Vagina (tissue), 2 donors: ENCODE measurements at places on chromosomes 12 and 14. TPM values are rescaled to one million over a fixed set of nuclear protein-coding genes. Genes with fewer than 3 reads are reported as not detected.

Gene MYF6
- not detected for total RNA-seq

Gene AICDA
- not detected for total RNA-seq

Gene DEPDC4
- total RNA-seq = not detected

- DNase-seq = no peak
These were observed 227.2 kb downstream of the DACT1 start for GRCh38 chr14:58864751-58865513.

DNA sequence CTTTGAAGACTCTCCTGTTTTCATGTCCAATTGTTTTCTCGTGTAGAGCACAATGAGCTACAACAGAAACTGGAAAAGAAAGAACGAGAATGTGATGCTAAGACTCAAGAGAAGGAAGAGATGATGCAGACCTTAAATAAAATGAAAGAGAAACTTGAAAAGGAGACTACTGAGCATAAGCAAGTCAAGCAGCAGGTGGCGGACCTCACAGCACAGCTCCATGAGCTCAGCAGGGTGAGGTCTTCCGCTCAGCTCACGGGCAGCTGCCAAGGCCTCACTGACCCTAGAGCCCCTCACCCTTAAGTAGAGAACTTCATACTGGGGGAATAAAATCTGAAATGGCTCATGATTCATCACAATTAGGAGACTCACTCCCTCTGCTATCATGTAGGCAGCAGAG is 134.7 kb downstream of the GPR135 start:
- no peak for DNase-seq

- no peak for DNase-seq
These were observed 144.7 kb downstream of the GPHN start for GRCh38 chr14:66652525-66653106.

DNA sequence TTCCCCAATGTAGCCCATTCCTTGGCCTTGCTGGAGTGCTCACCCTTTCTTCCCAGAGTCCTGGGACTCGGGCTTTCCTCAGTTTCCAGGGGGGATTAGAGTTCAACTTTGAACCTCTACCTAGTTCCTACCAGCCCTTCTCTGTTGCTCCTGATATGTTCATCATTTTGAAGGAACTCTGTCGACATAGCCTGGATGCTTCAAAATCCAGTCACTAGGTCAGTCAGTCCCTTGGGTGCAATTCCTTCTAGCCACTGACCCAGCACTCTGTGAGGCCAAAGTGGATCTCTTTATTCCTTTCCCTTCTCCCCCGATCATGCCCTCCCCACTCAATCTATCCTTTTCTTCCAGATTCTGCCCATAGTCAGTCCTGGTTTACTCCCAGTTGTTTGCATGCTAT is 72.3 kb upstream of the TMCC3 start:
- peak; percentile 22 for DNase-seq

DNA sequence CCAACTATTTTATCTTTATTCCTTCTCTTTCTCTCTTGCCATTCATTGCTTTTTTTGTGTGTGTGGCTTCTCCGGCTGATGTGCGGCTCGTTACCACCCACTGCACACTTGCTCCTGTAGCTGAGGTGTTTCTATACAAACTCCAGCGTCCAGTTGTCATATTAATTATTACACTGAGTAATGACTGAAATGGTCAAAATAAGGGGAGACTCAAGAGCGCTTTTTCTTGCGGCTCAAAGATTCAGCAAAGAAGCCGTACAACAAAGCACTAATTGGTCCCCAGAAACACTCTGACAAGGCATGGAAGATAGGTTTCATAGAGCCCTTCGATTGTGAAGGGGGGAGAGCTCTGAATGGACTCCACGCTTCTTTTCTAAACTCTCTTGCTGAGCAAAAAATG is 5.6 kb upstream of the ASCL1 start:
- DNase-seq = no peak

GRCh38 chr12:14773685-14774073 is 29.6 kb downstream of the WBP11 start:
- no peak for DNase-seq

Gene TBX3
- total RNA-seq = 57.0 TPM

- DNase-seq = no peak
These were observed 512 bp downstream of the POU6F1 start for GRCh38 chr12:51217133-51217967.

DNA sequence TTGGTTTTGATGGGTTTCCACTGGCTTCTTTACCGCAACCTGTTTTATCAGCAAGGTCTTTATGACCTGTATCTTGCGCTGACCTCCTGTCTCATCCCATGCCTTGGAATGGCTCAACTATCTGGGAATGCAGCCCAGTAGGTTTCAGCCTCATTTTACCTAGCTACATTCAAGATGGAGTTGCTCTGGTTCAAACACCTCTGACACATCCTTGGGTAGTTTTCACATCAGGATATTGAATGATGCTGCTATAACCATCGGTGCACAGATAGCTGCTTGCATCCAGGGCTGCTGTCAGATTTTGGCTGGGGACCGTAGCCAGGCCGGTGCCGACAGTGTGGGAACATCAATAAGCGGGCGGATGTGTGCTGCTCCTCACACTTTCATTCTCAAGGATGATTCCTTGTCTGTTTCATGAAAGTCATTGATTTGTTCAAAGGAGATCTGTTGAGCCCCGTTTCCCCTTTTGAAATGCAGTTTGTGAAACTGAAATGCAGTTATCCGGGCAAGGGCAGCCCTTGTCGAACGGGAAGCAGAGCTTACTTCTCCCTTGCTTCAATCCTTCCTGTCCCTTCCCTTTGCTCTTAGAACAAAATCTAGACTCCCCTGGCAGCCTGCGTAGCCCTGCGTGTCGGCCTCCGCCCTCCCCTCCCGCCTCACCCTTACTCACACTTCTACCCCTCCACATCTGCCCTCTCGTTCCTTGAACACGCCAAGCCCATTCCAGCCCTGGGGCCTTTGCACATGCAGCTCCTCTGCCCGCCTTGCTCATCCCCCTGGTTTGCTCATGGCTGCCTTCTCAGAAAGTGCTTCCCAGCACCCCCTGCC is 49.2 kb upstream of the NCOR2 start:
- DNase-seq = no peak

Gene ENDOU
- total RNA-seq = 21.4 TPM

- no peak for DNase-seq
These were observed 1140.0 kb downstream of the TMEM121 start for GRCh38 chr14:106666341-106666740.

Gene TAC3
- total RNA-seq = not detected

GRCh38 chr14:68157971-68158371 is 338.4 kb downstream of the RAD51B start:
- no peak for DNase-seq

GRCh38 chr12:90938451-90938850 is 16.5 kb downstream of the CCER1 start:
- DNase-seq = no peak

DNA sequence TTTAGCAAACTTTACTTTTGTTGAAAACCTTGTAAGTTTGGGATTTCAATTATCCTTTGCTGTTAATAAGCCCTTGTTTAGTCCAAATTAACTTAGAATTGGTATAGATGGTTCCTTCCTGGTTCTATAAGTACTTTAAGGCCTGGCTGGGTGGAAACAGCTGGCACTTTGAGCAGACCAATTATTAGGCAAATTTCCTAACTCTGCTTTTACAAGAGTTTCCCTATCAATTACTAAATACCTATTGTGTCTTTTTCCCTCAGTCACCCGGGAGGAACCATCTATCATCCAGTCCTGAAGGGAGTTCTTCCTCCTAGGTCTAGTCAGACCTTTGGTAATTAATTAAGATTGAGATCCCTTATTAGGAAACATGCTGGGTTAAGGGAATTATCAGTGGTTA is 138.0 kb downstream of the SLC38A6 start:
- no peak for DNase-seq

DNA sequence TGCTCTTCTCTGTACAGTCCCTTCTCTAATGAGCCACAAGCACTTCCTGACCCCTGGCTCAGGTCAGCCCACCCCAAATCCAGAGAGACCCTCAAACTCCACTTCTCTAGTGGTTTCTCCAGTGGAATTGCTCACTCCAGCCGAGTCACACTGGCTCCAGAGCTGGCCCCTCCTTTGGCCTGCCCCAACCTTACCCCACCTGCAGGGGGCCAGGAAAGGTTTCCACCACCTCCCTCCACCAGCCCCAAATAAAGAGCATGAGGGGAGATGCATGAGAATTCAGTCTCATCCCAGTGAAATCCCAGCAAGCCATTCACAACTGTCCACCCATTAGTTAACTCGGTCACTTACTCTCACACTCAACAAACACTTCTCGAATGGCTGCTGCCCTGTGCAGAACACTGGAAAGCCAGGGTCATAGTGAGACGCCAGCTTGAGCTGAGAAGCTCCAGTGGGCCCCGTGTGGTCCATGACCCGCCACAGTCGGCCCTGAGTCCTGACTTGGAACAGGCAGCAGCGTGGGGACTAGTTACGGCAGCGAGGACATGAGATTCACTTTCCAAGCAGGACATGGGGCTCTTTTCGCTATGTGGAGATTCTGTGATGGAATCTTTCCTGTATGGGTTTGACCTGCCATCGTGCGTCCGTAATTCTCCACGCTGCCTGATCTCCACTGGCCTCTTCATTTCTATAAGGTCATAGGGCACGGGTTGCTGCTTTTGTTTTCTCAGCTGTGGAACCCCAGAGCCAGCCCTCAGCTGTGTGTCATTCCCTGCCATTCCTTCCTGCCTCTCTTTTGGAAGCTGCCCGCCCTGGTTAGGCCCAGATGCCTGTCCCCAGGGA is 44.2 kb downstream of the SLC6A12 start:
- no peak for DNase-seq

DNA sequence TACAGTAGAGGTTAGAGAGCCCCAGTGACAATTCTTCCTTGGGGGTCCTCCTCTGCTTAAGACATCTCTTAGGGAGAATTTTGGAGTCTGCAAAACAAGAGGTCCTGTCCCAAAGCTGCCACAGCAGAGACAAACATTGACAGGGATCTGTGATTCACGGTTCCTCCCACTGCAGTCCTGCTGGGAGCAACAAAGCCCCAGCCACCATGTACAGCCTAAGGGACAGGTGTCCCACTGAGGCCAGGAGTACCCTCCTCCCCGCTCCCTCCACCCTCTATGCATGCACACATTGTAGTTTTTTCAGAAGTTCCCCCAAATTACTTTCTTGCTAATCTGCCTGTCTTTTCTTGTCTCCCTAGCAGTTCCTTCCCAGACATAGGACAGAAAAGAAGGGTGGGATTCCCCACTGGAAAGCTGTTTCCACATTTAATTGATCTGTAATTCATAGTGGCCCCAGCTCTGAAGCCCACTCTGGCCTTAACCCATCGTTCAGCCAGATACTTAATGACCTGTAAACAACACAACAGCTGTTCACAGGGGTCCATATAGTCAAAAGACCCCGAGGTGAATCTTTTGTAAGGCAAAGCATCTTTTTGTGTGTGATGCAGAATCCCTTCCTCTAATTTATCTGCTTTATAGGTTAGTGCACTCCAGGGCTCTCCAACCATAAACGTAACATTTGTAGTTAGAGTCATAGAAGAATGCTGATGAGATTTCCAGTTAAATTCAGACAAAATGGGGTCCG is 13.9 kb upstream of the PRICKLE1 start:
- no peak for DNase-seq

DNA sequence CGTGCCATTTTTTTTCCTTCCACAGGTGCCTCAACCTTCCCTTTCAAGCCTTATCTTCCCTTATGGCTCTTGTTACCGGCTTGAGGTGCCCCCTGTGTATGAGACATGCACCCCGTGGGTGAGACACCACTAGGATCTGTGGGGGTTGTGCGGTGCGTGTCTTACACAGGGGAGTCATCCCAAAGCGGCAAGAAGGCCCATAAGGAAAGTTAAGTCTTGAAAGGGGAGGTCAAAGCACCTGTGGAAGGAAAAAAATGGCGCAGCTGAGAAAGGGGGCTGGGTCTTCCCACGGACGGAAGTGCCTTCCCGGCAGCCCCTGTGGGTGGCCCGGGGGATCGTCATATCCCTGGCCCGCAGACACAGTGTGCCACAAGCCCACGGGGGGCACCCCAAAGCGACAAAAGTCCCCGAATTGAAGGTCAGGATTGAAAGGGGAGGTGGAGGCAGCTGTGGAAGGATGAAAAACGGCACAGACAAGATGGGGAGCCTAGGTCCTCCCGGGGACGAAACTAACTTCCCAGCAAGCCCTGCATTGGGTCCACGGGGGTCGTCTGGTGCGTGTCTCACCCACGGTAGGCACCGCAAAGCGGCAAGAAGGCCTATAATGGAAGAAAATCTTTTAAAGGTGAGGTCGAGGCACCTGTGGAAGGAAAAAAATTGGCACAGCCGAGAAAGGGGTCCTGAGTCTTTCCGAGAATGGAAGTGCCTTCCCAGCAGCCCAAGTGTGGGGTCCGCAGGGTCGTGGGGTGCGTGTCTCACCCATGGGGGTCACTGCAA is 273.3 kb downstream of the ALG10 start:
- DNase-seq = no peak

DNA sequence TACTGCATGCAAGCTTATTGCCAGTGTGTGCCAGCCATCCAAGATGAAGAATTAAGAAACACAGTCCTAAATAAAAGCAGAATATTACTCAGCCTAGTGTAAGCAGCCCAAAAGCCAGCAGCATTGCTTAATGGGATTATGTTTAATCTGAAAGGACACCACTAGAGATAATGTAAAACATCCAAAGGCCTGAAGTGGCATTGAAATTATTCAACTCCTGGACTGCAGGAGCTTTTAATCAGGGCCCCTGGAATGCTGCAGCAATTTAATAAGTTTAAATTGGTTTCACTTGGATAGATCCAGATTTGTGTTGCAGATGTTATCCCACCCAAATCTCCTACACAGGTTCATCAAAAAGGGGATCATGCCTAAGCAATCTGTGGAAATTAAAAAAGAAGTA is 193.0 kb downstream of the C12orf50 start:
- no peak for DNase-seq

DNA sequence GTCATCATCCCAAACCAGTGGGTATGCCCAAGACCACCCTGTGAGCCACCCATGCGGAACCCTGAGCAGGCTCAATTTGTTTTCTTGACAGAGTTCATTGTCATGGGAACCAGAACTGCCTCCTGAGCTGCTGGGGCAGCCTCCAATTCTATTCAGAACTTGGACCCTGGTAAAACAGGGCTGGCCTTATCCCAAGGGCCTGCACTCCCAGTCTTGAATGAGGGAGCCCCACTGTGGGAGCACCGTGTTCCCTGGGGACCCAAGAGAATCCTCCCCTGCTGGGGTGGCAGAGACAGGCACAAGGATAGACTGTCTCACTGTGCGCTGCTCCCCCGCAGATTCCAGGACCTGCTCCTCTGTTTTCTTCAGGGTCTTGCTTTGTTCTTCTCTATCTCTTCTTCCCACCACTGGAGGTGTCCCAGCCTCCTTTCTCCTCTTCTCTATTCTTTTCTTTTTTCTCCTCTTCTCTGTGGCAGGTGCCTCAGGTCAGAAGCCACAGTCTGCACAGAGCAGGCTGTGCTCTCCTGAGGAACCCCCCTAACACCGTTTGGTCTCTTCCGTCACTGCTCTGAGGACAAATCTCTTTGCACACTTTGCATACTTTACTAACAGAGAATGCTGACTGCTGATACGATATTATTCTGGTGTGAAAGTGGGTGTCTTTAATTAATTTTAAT is 31.2 kb upstream of the CHPT1 start:
- no peak for DNase-seq

DNA sequence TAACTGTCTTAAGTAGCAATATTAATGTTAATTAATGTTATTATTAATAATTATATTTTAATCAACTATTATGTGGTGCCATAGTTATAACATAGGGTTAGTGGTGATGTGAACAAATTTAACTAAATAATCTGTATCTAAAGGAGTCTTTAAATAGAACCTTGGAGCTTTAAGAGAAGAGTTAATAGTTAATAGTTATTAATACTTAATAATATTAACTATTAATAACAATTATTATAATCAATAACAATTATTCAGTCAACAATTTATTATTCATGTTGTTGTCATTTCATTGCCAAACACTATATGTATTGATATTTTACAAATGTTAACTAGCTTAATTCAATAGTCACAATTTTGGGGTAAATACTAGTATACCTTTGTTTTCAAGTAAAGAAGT is 58.2 kb downstream of the SLC16A7 start:
- no peak for DNase-seq

- no peak for DNase-seq
These were observed 1.6 kb downstream of the GZMH start for GRCh38 chr14:24607635-24608514.
